ENCODE measurements at places on chromosomes 7 and 10.

DNA sequence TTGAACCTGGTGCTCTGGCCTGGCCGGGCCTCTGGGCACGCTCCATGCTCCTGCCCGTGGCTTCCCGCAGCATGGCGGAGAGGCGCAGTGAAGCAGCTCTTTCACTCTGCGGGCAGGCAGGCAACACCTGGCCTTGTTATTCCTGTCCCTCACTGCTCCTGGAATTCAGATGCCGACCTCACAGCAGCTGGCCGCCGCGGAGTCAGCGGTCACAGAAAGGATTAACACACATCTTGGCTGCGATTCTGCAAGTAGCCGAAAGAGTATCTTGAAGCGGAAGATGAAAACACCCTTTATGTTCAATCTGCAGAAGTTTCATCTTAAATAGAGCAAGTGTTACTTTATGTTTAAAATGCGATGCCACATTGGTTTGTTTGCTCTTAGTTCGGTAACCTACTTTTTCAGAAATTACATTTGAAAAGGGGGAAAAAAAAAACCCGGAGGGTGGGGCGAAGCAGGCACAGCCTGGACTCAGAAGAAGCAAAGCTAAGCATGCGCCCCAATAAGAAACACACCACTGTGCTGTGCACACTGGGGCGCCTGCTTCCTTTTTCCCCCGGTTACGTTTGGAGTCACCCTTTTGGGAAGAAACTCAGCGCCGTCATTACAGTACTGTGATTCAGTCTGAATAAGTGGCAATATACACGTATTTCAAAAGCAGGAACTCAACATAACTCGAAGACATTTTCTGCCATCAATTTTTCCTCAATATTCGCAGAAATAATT is 42.3 kb downstream of the BRI3 start:
- no peak for DNase-seq

- no peak for DNase-seq
Observed at GRCh38 chr10:121772884-121773283, 154.9 kb downstream of the ATE1 start.

GRCh38 chr7:146136357-146136875 is 19.8 kb downstream of the CNTNAP2 start:
- no peak for DNase-seq

DNA sequence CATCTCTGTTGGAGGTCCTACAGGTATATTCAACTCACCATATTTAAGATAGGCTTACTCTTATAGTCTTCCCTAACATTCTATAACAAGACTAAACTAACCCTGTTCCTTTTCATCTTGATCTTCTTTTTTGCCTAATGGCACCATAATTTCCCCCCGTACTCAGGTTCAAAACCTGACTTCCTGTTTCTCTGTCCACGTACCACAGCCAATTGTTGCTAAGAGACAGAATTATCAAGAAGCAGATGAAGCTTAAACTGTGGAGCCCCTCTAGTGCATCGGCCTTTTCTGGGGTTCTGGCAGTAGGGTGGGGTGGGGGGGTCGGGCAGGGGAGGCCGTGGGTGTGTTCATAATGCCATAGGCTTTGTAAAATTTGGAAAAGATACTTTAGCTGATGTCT is 109.2 kb downstream of the EVX1 start:
- DNase-seq: no peak

- DNase-seq: no peak
Observed at GRCh38 chr7:25965405-25966123, 186.4 kb upstream of the NFE2L3 start.

GRCh38 chr10:42961796-42962109 is 115.1 kb upstream of the RET start:
- DNase-seq: no peak

DNA sequence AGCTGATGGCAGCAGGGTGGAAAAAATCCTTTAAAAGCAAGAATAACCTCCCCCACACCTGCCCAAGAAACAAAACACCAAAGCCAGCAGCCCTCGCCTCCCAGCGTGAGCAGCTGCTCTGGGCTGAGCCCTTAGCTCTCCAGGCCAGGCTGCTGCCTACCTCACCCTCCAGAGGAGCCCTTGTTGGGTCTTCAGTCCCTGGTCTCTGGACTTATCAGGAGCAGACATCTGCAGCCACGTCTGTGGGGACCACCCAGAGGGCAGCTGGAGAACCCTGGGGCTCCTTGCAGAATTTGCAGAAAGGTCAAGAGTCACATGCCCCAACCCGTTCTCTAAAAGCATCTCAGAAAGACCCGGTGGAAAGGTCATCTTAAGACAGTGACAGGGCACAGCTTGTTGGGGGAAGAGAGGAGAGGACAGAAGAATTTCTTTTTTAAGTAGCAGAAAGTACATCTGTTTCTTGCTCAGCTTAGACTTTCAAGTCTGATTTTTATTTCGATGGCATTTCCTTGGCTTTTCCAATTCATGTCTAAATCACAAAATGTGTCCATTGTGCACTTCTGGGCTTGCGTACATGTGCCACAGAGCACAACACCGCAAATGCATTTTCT is 425.7 kb upstream of the NFE2L3 start:
- DNase-seq: no peak

DNA sequence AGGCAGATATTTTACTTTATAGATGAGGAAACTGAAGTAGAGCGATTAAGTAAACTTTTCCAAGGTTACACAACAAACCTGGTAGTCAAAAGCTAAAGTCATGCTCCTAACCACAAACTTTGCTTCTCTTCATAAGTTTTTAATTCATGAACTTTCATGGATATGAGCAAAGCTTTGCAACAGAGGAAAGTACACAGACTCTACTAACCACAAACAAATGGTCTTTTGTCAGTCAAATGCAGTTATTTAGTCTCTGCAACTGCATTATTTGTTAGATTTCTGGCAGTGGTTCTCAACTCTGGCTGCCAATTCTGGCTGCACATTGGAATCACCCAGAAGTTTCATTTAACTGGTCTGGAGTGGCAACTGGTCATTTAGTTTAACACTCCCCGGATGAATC is 140.6 kb upstream of the TMEM168 start:
- DNase-seq: no peak

DNA sequence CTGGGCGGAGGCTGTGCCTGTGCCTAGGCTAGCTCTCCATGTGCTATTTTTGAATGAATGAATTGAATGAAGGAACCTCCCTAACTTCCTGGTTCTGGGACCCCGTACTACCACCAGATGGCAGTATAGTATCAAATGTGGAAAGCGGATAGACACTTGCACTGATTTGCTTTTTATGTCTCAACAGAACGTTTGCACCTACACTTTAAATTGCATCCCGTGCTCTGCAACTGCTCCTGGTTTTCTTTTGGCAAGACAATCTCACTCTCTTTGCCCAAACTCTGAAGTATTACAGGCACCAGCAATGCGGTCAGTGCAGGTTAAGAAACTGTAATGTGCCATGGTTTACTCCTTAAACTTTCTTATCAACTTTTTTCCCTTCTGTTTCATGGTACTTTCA is 6.5 kb downstream of the FZD8 start:
- DNase-seq: no peak

DNA sequence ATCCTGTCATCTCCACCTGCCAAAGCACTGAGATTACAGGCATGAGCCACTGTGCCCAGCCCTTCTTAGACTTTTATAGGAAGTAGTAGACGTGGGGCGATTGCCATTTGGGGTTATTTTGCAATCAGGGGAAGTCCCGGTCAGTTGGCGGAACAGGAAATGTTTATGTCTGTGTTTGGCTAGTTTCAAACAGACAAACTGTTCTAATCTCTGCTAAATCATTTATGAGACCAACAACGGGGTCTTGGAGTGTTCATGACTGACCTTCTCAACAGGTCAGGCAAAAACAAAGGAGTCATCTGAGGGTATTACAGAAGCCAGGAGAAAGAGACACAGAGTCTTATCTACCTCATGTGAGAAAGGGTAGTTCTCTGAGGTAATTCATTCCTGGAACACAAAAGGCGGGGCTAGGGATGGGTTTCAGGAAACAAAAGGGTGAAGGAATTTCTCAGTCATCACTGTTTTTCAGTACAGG is 6.6 kb upstream of the TPK1 start:
- DNase-seq: no peak

- no peak for DNase-seq
Observed at GRCh38 chr7:82172881-82173280, 270.7 kb downstream of the CACNA2D1 start.

GRCh38 chr7:11193131-11193867 is 219.6 kb downstream of the PHF14 start:
- no peak for DNase-seq

DNA sequence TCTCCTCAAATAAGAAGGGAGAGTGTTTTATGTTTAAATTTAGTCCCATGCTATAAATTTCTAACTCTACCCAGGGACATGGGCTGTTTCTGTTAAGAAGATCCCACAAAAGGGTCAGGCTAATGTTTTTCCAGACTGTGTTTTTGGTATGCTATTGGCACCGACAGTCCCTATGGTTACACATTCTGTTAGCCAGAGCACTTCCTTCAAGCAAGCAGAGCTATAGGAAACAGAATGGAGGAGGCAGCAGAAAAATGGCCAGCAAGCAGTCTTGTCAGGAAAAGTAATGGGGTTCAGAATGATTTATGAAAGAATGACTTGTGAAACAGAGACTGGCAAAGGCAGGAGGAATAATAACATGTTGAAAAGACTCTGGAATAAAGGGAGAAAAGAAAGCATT is 44.8 kb upstream of the PHYHIPL start:
- DNase-seq: no peak

DNA sequence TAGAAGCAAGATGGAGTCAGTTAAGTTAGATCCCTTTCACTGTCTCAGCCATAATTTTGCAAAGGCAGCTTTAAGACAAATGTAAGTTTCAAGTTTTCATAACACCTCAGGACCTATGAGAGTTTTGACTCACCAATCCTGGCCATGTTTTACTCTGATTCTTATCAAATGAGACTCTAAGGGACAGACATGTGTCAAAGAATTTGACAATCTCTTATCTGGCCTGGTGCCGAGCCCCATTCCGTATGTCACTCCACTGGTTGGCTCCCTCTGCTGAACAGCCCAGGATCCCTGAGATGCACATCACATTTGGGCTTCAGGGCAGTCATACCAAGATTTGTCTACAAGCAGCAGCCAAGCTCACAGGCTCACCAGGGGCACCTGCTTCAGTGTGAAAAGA is 187.6 kb upstream of the STK17A start:
- no peak for DNase-seq

DNA sequence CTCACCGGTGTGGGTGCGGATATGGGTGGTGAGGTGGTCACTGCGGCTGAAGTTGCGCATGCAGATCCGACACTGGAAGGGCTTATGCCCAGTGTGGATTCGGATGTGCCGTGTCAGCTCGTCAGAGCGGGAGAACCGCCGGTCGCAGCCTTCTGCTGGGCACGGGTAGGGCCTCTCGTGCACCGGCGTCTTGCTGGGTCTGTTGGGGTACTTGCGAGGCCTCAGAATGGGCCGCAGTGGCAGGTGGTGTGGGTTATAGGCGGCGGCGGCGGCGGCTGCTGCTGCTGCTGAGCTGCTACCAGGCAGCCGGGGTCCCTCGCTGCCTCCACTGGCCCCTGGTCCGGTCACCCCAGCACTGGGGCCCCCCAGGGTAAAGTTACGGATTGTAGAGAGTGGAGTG is 2.7 kb downstream of the EGR2 start:
- DNase-seq: no peak
